Ascending aorta (tissue), 2 donors: ENCODE measurements at places on chromosomes 5 and 9. TPM values are rescaled to one million over a fixed set of nuclear protein-coding genes. Genes with fewer than 3 reads are reported as not detected.
A peak's percentile ranks its signal among the peaks of the same experiment; 100 is the strongest.

- H3K4me3 ChIP-seq: no peak overlapping the region
- H3K4me1 ChIP-seq: no peaks in the 10 kb centered on the region
- no peaks in the 10 kb centered on the region for H3K27me3 ChIP-seq
- no peak overlapping the region for H3K27ac ChIP-seq
Observed at GRCh38 chr5:125026867-125027731, 280.7 kb upstream of the ZNF608 start.

FBP1 gene
- total RNA-seq: 4.8 TPM

PSAT1 gene
- 1.9 TPM for total RNA-seq

GRCh38 chr9:128222026-128222425, 18.8 kb downstream of the DNM1 start:
- H3K27ac ChIP-seq: no peak overlapping the region
- DNase-seq: no peak
- no peak overlapping the region for H3K4me3 ChIP-seq
- H3K36me3 ChIP-seq: no peaks in the 10 kb centered on the region

KCNMB1 gene
- total RNA-seq: 30.8 TPM

GRCh38 chr5:79792463-79792862, 102.8 kb downstream of the CMYA5 start:
- H3K27ac ChIP-seq: no peak overlapping the region
- DNase-seq: no peak
- no peaks in the 10 kb centered on the region for H3K36me3 ChIP-seq
- H3K4me1 ChIP-seq: no peaks in the 10 kb centered on the region

C7 gene
- 179 TPM for total RNA-seq

DNA sequence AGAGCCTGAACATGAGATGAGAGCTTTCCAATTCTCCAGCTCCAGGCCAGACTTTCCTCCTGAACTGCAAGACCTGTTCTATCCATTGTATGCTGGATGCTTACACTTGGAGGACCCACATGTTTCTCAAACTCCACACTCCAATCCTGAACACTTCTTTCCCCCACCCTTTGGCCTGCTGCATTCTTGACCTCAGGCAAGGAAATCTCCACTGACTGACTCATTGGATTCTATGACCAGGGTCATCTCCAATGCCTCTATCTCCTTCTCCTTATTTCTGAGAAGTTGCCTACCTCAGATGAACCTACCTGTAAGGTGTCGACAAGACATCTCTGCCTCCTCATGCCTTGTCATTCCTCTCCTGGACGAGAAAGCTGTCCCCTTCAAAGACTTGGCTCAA, 153.6 kb downstream of the CRB2 start:
- peaks cover 5% of the 10 kb centered on the region for H3K36me3 ChIP-seq
- H3K27me3 ChIP-seq: no peaks in the 10 kb centered on the region
- DNase-seq: no peak
- no peak overlapping the region for H3K27ac ChIP-seq
- no peak overlapping the region for H3K4me3 ChIP-seq
- no peaks in the 10 kb centered on the region for H3K4me1 ChIP-seq

- H3K36me3 ChIP-seq: no peaks in the 10 kb centered on the region
- peak overlapping the region; percentile 76 for H3K27ac ChIP-seq
- DNase-seq: no peak
- peaks cover 10% of the 10 kb centered on the region for H3K4me1 ChIP-seq
- H3K27me3 ChIP-seq: no peaks in the 10 kb centered on the region
Observed at GRCh38 chr9:135905380-135906258, 1.7 kb downstream of the CAMSAP1 start.

CNOT8 gene
- 32.1 TPM for total RNA-seq

DNA sequence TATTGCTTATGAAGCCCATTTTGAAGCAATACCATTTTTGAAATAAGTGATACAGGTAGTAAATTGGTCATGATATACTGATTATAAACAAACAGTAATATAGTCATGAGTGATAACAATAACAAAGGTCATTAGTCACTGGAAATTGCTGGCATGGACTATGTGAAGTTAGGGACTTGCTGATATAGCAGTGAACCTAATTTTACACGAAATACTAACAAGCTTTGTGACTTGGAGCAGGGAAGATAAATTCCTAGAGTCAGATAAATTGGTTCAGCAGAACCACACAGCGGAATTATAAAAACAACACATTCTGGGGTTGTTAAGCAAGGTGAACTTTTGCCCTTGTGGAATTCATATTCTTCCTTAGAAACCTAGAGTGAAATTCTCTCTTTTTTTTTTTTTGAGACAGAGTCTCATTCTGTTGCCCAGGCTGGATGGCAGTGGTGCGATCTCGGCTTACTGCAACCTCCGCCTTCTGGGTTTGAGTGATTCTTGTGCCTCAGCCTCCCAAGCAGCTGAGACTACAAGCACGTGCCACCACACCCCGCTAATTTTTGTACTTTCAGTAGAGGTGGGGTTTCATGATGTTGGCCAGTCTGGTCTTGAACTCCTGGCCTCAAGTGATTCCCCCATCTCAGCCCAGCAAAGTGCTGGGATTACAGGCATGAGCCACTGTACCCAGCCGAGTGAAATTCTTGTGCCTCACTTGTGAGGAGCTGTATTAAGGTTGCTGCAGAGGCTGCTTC, 6.0 kb downstream of the UGCG start:
- H3K27me3 ChIP-seq: no peaks in the 10 kb centered on the region
- no peaks in the 10 kb centered on the region for H3K4me1 ChIP-seq
- no peak for DNase-seq
- H3K27ac ChIP-seq: no peak overlapping the region

PCDHA9 gene
- total RNA-seq: not detected

GRCh38 chr9:75389101-75389500, 300.8 kb downstream of the OSTF1 start:
- no peak for DNase-seq
- H3K27me3 ChIP-seq: no peaks in the 10 kb centered on the region
- H3K36me3 ChIP-seq: no peaks in the 10 kb centered on the region
- H3K4me1 ChIP-seq: no peaks in the 10 kb centered on the region
